ENCODE measurements at places on chromosomes 1 and 21. TPM values are rescaled to one million over a fixed set of nuclear protein-coding genes. Genes with fewer than 3 reads are reported as not detected.

The CFAP107 gene
- not detected for total RNA-seq

The NT5C1A gene
- total RNA-seq, result not detected

The PRSS38 gene
- total RNA-seq, result not detected

The TRIM33 gene
- 59.4 TPM for total RNA-seq

The OR2T2 gene
- total RNA-seq, result 0.42 TPM

The KCTD3 gene
- 23.7 TPM for total RNA-seq

The FAM131C gene
- not detected for total RNA-seq

The DNAI4 gene
- 5.6 TPM for total RNA-seq

The THEM5 gene
- not detected for total RNA-seq

The OR2T29 gene
- total RNA-seq, result 0.60 TPM

The IFNLR1 gene
- 3.8 TPM for total RNA-seq

The ADORA3 gene
- 5.2 TPM for total RNA-seq

The IL20 gene
- total RNA-seq, result not detected

The NBPF10 gene
- total RNA-seq, result 4.4 TPM

The DCST1 gene
- total RNA-seq, result not detected

The RGS8 gene
- total RNA-seq, result not detected

The NUP210L gene
- total RNA-seq, result 0.21 TPM

The SESN2 gene
- total RNA-seq, result 13.1 TPM

The OR14K1 gene
- total RNA-seq, result not detected

The VTCN1 gene
- not detected for total RNA-seq

The KLHDC7A gene
- not detected for total RNA-seq

The PLA2G5 gene
- not detected for total RNA-seq

Measured in spleen (tissue), 13 donors.